LNCaP clone FGC (cell line): ENCODE measurements at places on chromosomes 16 and 17.

- DNase-seq = no peak
Measured at GRCh38 chr16:48680881-48681280, 70.9 kb upstream of the N4BP1 start.

- no peak for DNase-seq
Measured at GRCh38 chr17:61223725-61224124, 175.9 kb upstream of the TBX2 start.

DNA sequence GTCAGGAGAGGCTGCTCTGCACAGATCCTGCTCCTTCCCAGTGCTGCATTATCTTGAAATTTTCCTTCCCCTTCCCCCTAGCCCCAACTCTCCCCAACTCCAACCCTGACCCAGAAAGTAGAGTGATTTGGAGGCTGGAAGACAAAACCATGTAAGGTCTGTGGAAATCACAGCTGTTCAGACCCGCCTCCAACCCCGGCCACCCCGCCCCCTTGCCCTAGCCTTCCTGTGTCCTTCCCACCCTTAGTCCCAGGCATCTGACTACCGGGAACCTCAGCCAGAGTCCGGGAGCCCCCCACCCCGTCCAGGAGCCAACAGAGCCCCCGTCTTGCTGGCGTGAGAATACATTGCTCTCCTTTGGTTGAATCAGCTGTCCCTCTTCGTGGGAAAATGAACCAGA is at the start of gene AOC3:
Gene AOC3 (plus strand): TSS at position 246 of the 400 bp plus-strand sequence. CDS start 145 bp downstream, at position 391.
- no peak for DNase-seq

GRCh38 chr17:49951362-49952082 is 17.5 kb upstream of the DLX4 start:
- DNase-seq = no peak
